ENCODE measurements at places on chromosomes 12 and 14.

DNA sequence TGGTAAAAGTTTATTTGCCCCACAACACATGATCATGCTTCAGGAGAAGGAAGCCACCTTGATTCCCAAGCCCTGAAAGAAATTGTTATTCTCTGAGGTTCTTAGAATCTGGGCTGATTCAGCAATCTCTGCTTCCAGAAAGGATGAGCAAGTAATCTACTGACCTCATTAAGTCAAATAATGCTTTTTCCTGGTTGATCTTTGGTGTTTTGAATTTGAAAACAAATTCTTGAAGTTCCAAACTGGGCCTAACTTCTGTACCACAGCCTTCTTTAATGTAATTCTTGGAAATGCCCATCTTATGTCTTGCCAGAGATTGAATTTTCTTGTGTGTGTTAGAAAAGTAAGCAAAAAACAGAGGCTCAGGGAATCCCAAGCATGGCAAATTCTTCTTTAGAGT, 319.2 kb upstream of the DDHD1 start:
- no peak for DNase-seq

DNA sequence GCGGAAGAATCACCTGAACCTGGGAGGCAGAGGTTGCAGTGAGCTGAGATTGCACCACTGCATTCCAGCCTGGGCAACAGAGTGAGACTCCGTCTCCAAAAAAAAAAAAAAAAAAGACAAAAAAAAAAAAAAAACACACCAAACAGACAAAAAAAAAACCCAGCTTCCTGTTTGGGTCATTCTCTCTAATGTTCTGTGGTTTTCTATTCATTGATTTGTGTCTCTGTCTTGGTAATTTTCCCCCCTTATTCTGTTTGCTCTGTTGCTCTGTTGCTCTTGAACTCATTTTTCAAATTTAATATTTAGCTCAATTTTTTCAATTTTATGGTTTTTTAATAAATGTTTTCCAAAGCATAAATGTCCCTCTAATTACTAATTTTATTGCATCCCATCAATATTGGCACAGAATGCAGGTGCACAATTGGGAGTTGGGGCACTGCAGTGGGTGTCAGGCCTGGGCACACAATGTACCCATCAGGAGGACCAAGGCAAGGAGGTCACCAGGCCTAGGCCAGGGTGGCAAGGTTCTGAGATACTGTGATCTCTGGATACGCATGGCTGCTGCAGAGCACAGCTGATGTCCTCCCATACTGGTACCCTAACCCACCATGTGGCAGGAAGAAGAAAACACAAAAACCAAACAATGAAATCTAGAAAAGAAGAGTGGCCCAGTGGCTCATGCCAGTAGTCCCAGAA, 8.0 kb upstream of the GNPTAB start:
- peak; percentile 49 for DNase-seq

- peak; percentile 89 for DNase-seq
Measured at GRCh38 chr12:63151623-63152320, 771 bp upstream of the AVPR1A start.

DNA sequence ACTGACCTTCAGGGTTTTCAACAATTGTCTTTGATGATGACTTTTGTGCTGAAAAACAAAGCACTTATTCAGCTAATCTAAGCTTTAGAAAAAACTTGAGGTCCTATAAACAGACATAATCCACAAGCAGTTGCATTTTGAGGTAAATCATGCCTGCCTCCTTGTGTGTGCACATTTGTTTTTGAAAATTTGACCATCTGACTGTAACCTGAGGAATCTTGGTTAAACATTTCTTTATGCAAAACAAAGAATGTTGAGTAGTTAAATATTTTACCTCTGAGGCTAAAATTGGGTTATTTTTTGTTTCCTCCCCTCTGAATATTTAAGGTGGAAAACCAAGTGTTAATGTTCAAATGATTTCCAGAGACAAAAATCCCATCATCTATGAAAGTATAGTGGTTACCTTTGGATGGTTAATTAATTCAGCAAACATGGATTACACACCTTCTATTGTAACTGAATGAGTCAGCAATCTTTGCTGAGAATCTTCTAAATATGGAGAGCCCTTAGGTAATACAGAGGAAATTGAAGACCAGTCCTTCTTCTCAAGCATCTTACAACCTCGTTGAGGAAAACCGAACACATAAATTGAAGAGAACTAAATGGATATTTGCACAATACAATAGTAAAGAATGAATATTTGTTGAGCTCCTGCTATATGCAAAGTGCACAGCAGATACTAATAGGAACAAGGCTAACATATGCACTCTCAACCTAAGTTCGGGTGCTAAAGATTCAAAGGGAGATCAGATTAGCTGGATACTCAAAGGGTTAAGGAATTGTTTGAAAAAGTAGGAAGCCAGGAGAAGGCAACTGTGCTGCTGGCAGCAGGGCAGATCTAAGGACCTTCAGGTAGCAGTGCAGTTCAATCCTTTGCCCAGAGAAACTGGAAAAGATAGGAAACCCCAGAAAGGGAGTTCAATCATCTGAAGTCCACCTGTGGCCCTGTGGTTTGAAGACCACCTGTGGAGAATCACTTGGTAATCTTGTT, 115.2 kb downstream of the BMP4 start:
- no peak for DNase-seq

DNA sequence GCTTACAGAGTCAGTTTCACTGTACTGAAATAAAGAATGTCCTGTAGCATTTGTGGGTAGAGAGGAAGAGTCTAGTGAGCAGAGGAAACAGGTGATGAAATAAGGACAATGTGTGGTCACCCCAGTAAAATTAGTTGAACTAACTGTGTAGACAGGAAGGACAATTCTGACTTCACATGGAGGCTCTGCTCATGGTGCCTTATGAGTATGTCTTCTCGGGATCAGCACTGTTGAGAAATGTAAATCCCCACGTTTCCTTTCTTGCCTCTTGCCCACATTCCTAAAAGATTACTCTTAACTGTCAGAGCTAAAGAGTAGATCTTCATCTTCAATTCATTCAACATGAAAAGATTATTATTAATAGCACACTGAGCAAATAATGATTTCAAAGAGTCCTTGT, 113.2 kb upstream of the FLRT2 start:
- peak; percentile 7 for DNase-seq

GRCh38 chr12:54389607-54390175, 5.2 kb upstream of the ZNF385A start:
- DNase-seq, result no peak

- DNase-seq, result no peak
Measured at GRCh38 chr12:77130193-77130592, 64.8 kb upstream of the E2F7 start.

GRCh38 chr14:100025111-100025510, 40.1 kb upstream of the EVL start:
- DNase-seq, result peak; percentile 81

DNA sequence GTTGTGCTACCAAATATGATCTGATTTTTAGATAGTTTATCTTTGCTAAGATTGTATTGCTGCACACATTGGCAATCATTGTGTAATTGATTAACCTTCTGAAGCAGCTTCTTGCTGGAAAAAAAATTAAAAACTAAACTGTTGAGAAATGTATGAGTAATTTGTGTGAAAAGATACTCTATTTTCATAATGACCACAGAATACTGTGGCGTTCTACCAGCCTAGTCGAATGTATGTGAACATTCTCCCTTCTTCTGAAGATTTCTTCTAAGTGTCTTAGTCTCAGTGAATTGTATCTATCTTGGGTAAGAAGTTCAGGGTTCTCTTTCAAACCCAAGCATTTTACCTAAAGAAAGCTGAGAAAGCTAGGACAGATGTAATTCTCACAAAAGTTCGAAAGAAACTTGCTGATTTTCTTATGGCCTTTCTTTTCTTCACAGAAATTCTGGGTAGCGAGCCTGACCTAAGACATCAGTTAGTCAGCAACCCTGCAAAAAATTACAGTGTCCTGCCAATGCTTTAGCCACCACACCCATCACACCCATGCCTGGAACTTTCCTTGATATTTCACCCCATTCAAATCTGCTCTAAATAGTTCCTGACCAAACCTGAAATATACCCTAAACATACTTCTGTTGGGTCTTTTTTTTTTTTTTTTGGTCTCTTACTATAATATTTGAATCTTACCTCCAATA, 27.1 kb upstream of the C12orf71 start:
- no peak for DNase-seq

- DNase-seq, result no peak
Measured at GRCh38 chr12:29528161-29528560, 30.7 kb upstream of the OVCH1 start.

DNA sequence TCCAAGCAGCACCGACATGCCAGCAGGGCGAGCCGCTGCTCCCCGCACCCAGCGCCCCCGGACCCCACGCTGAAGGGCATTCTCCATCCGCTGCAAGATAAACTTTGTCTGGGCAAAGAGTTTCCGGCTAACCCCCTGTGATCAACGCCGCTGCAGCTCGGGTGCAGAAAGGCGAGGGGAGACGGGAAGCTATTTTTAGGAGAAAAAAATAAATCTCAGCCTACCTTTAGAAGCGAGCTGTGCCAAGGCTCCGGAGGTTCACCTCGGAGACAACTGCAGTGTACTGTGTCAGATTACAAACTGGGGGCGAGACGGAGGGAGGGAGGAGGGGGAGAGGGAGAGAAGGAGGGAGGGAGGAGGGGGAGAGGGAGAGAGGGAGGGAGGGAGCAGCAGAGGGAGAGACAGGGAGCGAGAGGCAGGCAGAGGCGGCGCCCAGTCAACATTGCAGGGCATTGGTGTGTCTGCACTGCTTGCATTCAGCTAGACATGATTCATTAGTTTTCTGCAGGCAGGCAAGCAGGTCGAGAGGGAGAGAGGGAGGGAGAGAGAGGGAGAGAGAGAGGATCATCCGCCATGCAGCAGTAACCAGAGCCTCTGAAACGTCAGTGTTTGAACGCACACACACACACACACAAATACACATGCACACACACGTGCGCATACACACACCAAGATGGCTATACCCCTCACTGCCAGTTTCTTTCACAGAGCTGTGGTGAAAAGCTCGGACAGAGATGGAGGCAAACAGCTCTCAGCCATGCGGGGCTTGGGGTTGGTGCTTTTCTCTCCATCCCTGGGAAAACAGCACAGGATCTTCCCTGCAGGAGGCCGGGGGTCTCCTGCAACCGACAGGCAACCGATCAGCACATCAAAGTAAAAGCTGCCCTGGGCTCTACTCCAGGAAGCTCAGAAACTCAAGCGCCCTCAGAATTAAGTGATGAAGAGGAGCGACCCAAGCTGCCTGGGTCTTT, at the start of gene RIMBP2:
RIMBP2 (minus strand) TSS at position 302 of the 971 bp plus-strand sequence. CDS start 237,286 bp downstream, outside the sequence.
- no peak for DNase-seq

- no peak for DNase-seq
Measured at GRCh38 chr14:91454580-91454979, 37.0 kb upstream of the CCDC88C start.

DNA sequence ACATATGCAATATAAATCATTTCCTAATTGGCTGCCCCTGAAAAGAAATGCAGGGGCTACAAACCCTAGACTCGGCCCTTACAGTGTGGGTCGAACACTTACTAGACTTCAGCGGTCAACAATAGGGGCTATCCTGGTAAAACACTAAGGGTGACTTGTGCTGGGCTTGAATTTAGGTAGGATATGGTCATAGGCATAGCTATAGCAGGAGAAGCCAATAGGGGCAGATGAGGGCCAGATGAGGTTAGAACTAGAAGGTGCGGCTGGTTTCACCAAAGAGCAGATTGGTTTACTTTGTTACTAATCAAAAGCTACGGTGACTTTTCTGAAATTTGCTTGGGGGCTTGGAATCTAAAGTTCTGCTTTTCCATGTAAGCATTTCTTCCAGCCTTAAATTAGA, 282.3 kb upstream of the DIO2 start:
- no peak for DNase-seq

- no peak for DNase-seq
Measured at GRCh38 chr12:33192226-33192625, 247.4 kb downstream of the SYT10 start.

DNA sequence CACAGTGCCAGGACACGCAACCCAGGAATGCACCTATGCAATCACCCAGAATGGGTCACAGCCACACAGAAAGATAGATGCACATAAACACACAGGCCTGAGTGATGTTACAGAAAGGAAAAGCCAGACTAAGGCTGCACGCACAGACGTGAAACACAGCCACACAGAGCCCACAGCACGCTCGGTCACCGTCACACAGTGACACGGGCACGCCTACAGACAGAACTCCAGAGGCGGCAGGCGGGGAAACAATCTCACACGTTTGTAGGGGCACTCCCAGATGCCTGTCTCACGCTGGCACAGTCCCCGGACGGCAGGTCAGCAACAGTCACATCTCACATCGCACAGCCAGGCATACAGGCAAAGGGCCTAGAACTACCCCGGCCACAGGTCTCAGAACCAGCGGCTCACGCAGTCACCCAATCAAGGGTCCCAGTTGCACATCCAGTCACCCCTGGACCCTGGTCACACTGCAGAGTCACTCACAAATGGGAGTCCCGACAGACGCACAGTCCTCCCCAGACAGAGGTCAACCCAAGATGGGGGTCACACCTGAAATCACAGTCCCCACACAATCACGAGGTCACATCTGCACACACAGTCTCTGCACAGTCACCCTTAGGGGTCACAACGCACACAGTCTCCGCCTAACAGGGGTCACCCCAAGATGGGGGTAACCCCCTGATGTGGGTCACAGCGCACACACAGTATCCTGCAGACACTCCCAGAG, 790 bp downstream of the SSH1 start:
- DNase-seq, result no peak

GRCh38 chr12:27907766-27908165, 64.8 kb downstream of the PTHLH start:
- no peak for DNase-seq

DNA sequence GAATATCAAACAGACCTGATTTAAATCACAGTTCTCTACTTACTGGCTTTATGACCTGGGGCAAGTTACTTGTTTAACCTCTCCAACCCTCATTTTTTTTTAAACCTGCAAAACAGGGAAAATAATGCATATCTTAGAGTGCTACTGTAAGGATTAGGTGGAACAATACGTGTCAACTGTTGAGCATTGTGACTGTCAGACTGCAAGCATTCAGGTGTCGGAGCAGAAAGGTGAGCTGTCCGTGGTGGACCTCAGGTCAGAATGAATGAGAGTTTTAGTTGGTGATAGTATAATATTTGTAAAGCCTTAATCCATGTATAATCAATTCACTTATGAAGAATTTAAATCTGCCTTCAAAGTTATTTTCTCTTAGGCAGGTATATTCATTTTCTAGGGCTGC, 404.2 kb downstream of the ETNK1 start:
- no peak for DNase-seq

- no peak for DNase-seq
Measured at GRCh38 chr14:65226824-65227604, 124.7 kb upstream of the MAX start.

DNA sequence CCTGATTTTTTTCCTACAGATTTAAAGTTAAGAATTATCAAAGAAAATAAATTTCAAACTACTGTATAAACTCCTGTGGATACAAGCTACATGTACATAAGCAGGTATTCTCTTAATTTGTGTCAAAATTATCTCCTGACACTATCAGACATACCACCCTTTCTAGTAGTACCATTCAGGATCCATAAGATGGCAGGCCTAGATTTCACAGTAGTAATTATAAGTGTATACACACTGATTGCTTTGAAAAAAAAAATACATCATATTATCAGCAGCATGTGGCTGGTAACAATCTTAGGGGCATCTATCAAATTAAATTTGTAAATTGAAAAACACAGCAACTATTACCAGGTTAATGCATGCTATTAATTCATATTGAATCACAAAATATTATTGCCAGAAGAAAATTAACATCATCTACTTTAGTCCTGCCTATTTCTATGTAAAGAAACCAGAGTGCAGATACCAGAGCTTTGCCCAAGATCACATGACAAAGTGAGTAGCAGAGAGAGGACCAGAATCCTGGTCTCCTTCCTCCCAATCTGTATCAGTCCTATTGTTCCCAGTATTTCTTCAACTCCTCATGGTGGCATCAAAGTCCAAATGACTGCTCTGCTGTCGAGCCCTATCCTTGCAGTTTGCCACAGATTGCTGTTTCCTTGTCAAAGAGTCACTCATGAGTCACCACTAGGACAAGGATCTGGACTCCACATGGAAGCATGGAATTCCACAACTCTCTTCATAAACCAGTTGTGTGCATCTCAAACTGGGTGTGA, 27.7 kb upstream of the CALM1 start:
- DNase-seq, result no peak
